ENCODE measurements at places on chromosomes 5 and 9.

- H3K27me3 ChIP-seq, result no peaks in the 10 kb centered on the region
- H3K36me3 ChIP-seq, result no peaks in the 10 kb centered on the region
- H3K4me1 ChIP-seq, result peaks cover 74% of the 10 kb centered on the region
- H3K4me3 ChIP-seq, result peak overlapping the region; percentile 95
- no peak for DNase-seq
These were observed 84.1 kb downstream of the PTPDC1 start for GRCh38 chr9:94168203-94169000.

DNA sequence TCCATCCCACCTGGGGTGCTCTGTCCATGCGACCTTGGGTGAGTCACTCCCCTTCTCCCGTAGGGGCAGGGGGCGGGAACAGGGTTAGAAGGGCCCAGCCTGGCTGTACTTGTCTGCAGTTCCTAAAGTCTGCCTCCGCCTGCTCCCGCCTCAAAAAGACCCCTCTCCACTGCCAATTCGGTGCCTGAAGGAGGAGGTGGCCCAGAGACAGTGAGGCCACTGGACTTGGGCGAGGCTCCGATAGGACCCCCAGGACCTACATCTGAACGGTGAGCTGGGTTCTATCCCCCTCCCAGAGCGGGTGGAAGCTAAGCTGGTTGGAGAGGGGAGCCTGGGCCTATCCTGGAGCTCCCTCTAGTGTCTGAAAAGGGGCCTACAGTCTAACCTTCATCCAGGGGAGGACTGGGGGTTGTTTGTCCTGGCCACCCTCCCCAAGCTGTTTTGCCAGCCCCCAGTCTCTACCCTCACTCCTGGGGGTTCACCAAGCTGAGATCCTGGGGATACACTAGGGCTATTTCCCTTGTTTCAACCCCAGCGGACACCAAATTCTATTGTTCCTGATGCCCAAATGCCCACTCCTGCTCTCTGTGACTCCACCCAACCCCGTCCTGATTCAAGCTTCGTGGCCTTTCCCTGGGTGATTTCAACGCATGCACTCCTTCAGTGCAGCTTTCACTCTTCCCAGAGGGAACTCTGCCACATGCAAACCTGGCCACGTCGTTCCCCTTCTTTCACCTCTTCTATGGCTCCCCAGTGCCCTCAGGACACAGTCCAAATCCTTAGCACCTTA lies 6.1 kb upstream of the CRB2 start:
- H3K27ac ChIP-seq, result no peak overlapping the region
- no peak overlapping the region for H3K4me3 ChIP-seq
- peaks cover 17% of the 10 kb centered on the region for H3K27me3 ChIP-seq
- H3K4me1 ChIP-seq, result no peaks in the 10 kb centered on the region

- H3K27me3 ChIP-seq, result peaks cover 16% of the 10 kb centered on the region
- H3K4me1 ChIP-seq, result no peaks in the 10 kb centered on the region
- H3K36me3 ChIP-seq, result no peaks in the 10 kb centered on the region
- H3K4me3 ChIP-seq, result no peak overlapping the region
- DNase-seq, result no peak
These were observed 120.1 kb upstream of the ERCC6L2 start for GRCh38 chr9:95755421-95755730.

GRCh38 chr9:78253285-78253684 lies 17.4 kb downstream of the CEP78 start:
- H3K4me3 ChIP-seq, result no peak overlapping the region
- H3K4me1 ChIP-seq, result no peaks in the 10 kb centered on the region
- H3K27me3 ChIP-seq, result no peaks in the 10 kb centered on the region
- DNase-seq, result no peak
- no peaks in the 10 kb centered on the region for H3K36me3 ChIP-seq

GRCh38 chr5:160317434-160317833 lies 5.1 kb upstream of the CCNJL start:
- no peaks in the 10 kb centered on the region for H3K36me3 ChIP-seq
- H3K4me1 ChIP-seq, result no peaks in the 10 kb centered on the region
- DNase-seq, result no peak

- DNase-seq, result no peak
- no peak overlapping the region for H3K4me3 ChIP-seq
- H3K4me1 ChIP-seq, result peaks cover 10% of the 10 kb centered on the region
- H3K36me3 ChIP-seq, result no peaks in the 10 kb centered on the region
- H3K27ac ChIP-seq, result no peak overlapping the region
These were observed 935.2 kb upstream of the DMAC1 start for GRCh38 chr9:8734760-8735159.

DNA sequence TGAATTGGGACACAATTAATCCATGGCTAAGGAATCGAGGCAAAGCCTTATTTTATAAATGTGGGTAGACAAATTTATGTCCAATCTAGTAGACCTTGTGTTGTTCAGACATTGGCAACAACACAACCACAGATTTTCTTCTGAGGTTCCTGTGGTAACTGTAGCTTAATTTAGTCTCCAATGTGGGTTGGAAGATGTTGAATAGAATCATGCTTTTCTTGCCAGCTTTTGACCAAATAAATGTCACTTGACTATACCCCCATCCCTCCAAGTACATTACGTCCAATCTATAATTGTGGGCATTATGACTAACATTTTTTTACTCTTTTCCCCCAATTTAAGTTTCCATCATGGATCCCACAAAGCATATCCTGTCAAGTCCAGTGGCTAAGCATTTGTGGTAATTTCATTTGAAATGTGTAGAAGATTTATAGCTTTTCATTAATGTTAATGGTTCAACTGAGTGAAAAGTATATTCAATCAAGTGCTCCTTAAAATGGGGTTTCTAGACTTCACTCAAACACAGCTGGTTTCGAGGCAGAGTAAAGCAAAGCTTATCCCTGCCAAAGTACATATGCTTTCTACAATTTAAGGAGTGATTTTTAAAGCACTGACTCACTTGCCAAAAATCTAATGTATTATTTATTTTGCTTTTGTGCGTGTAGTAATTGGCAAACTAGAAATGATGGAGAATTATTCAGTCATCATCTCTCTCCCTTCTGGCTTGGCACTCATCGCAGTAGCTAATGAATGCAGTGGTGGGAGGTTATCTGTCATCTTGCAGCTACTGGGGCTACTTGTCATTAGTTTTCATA lies 141.8 kb downstream of the FAM174A start:
- DNase-seq, result no peak
- no peak overlapping the region for H3K27ac ChIP-seq
- H3K27me3 ChIP-seq, result no peaks in the 10 kb centered on the region
- no peak overlapping the region for H3K4me3 ChIP-seq
- no peaks in the 10 kb centered on the region for H3K36me3 ChIP-seq

- DNase-seq, result no peak
- H3K4me3 ChIP-seq, result no peak overlapping the region
- no peaks in the 10 kb centered on the region for H3K36me3 ChIP-seq
- no peaks in the 10 kb centered on the region for H3K27me3 ChIP-seq
- H3K27ac ChIP-seq, result no peak overlapping the region
- no peaks in the 10 kb centered on the region for H3K4me1 ChIP-seq
These were observed 98.4 kb upstream of the MEGF10 start for GRCh38 chr5:127192150-127192549.

- no peaks in the 10 kb centered on the region for H3K36me3 ChIP-seq
- no peak for DNase-seq
- no peak overlapping the region for H3K27ac ChIP-seq
These were observed 352.6 kb downstream of the CDH12 start for GRCh38 chr5:22500556-22500955.

GRCh38 chr9:89648247-89649000 lies 43.6 kb downstream of the GADD45G start:
- H3K4me3 ChIP-seq, result no peak overlapping the region
- H3K4me1 ChIP-seq, result no peaks in the 10 kb centered on the region
- no peaks in the 10 kb centered on the region for H3K36me3 ChIP-seq
- no peak overlapping the region for H3K27ac ChIP-seq
- DNase-seq, result peak; percentile 46

DNA sequence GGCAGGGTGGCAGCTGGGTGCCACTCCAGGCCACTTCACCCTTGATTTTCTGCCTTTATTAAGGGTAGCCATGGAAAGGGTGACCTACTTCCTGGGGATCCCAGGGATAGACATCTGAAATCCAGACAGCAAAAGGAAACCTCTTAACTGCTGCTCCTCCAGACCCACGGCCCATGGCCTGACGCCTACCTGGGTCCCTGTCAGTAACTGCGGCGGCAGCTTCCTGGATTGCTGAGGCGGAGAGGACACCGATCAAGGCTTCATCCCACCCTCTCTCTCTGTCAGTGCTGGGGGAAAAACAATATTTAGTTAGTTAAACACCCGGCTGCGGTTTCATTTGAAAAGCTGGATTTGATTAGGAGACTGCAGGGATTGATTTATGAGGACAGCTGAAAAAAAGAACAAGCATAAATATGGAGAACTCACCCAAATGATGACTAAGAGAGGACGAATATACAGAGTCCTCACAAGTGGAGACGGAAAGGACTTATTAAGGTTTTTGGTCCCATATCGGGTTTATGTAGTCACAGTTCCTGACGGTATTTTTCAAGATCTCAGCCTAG lies 158.7 kb upstream of the KLF4 start:
- H3K36me3 ChIP-seq, result no peaks in the 10 kb centered on the region
- H3K27me3 ChIP-seq, result no peaks in the 10 kb centered on the region
- no peak overlapping the region for H3K27ac ChIP-seq
- H3K4me3 ChIP-seq, result no peak overlapping the region

DNA sequence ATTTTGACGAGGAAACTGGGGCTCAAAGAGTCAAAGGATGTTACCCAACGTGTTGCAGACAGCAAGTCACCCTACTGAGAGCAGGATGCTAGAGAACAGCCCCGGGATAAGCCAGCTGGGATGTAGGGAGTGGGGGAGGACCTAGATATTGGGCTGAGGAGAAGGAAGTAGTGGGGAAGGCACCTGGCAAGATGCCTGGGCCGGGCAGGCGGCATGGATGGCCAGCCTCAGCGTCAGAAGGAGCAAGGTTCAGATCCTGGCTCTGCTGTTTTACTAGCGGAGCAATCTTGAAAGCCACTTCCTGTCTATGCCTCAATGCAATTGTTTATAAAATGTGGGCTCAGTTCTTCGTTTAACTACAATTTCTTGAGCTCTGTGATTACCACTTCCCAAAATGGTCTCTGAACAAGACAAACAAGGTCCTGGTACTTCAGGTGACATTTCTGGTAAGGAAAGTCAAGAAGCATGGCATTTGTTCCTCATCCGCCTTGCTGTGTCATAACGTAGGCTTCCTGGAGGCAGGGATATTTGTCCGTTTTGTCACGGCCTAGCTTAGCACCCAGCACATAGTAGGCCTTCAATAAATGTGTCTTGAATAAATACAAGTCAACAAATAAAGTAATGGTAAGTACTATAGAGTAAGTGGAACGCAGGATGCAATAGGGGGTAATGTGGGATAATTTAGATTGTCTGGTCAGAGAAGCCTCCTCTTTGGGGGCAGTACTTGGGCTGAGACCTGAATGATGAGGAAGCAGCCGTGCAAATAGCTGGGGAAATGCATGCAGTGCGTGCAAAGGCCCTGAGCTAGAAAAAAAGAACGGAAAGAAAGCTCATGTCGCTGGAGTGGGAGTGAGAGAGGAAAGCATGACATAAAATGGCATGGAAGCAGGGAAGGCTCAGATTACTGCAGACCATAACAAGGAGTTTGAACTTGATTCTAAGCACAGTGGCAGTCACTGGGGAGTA lies 70.5 kb downstream of the SMIM23 start:
- H3K27me3 ChIP-seq, result no peaks in the 10 kb centered on the region
- no peak for DNase-seq
- no peak overlapping the region for H3K27ac ChIP-seq
- peaks cover 4% of the 10 kb centered on the region for H3K36me3 ChIP-seq
- H3K4me1 ChIP-seq, result peaks cover 34% of the 10 kb centered on the region
- no peak overlapping the region for H3K4me3 ChIP-seq

DNA sequence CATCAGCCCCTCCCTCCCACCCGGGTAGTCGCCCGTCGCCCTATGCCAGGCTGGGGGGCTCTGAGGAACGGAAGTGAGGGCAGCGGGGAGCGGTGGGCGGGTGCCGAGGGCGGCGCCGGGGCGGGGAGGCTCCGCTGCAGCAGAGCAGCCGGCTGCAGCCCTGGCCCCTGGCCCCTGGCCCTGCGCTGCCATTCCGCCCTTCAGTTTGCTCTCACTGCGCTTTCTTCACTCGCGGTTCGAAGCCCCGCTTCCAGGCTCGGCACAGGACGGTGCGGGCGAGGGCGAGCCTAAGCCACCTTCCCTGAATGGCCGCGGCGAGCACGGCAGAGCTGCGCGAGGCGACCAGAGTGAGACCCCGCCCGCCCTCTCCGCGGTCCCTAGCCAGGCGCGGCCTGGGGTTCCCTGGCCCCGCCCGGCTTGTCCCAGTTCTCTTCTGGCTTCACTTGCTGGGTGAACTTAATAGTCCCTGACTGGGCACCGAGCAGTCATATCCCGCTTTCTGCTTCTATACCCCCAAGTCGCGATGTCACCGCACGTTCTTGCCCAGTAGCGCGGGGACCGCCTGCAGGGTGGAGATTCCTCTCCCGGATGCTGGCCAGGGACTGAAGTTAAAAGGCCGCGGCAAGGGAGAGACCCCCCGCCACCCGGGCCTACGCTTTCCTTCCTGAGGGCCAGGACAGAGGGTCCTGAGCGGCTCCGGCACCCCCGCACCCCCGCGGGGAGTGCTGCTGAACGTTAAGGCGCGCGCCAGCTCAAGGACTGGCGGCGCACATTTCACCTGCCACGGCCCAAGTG lies 623 bp upstream of the TRIM36 start:
- H3K36me3 ChIP-seq, result no peaks in the 10 kb centered on the region
- peak; percentile 85 for DNase-seq
- no peak overlapping the region for H3K27ac ChIP-seq
- peaks cover 22% of the 10 kb centered on the region for H3K4me1 ChIP-seq

GRCh38 chr9:99745085-99745484 lies 76.6 kb upstream of the NR4A3 start:
- no peaks in the 10 kb centered on the region for H3K36me3 ChIP-seq
- H3K27ac ChIP-seq, result no peak overlapping the region
- DNase-seq, result no peak
- H3K27me3 ChIP-seq, result no peaks in the 10 kb centered on the region
- no peak overlapping the region for H3K4me3 ChIP-seq

DNA sequence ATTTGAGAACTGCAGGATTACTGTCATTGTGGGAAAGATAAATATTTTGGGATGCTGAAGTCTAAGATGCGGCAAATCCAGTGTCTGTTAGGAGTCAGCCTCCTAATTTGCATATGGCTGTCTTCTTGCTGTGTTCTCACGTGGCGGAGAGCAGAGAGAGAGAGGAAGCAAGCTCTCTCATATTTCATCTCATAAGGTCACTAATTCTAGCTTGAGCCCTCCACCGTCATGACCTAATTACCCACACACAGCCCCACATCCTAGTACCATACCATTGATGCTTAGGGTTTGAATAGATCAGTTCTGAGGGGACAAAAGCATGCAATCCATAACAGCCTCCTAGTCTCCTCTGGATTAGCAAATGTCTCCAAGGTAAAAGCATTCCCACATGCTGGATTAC lies 124.5 kb downstream of the CDH12 start:
- no peaks in the 10 kb centered on the region for H3K27me3 ChIP-seq
- H3K4me1 ChIP-seq, result no peaks in the 10 kb centered on the region
- H3K36me3 ChIP-seq, result no peaks in the 10 kb centered on the region
- no peak overlapping the region for H3K4me3 ChIP-seq
- no peak overlapping the region for H3K27ac ChIP-seq

DNA sequence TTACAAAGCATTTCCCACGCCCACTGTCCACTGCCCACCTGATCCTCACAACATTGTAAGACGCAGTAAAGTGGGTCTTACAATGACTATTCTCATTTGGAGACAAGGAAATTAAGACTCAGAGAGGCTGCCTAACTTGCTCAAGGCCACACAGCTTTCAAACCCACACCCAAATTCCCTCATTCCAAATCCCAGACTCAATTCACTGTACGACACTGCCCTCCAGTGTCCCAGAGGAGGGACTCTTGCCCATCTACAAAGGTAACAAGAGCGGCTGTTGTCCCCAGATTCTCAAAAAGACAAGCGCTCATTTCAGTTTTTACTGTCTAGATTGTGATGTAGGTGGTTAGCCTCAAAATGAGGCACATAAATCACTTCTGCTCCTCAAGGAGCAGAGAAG lies 184.6 kb downstream of the ACTL7B start:
- H3K4me1 ChIP-seq, result no peaks in the 10 kb centered on the region
- H3K27me3 ChIP-seq, result no peaks in the 10 kb centered on the region
- H3K27ac ChIP-seq, result no peak overlapping the region

Measured in spleen (tissue), 13 donors.